Left lobe of liver (tissue), 2 donors: ENCODE measurements at places on chromosomes 12 and 14. TPM values are rescaled to one million over a fixed set of nuclear protein-coding genes. Genes with fewer than 3 reads are reported as not detected.

Gene RHOJ
- 1.8 TPM for total RNA-seq

Gene DHRS4L2
- total RNA-seq = 46.4 TPM

Gene GPR84
- total RNA-seq = not detected

Gene EGLN3
- 3.3 TPM for total RNA-seq

Gene KCNA5
- total RNA-seq = 0.05 TPM
